Occipital lobe (tissue), 3 donors: ENCODE measurements at places on chromosomes 1 and 21. TPM values are rescaled to one million over a fixed set of nuclear protein-coding genes. Genes with fewer than 3 reads are reported as not detected.

Gene ARTN
- 0.62 TPM for total RNA-seq

Gene DNAJC6
- total RNA-seq: 104 TPM

Gene SLC30A10
- total RNA-seq: 16.5 TPM

Gene OR2L5
- total RNA-seq: 0.62 TPM

Gene NEK2
- 3.3 TPM for total RNA-seq

DNA sequence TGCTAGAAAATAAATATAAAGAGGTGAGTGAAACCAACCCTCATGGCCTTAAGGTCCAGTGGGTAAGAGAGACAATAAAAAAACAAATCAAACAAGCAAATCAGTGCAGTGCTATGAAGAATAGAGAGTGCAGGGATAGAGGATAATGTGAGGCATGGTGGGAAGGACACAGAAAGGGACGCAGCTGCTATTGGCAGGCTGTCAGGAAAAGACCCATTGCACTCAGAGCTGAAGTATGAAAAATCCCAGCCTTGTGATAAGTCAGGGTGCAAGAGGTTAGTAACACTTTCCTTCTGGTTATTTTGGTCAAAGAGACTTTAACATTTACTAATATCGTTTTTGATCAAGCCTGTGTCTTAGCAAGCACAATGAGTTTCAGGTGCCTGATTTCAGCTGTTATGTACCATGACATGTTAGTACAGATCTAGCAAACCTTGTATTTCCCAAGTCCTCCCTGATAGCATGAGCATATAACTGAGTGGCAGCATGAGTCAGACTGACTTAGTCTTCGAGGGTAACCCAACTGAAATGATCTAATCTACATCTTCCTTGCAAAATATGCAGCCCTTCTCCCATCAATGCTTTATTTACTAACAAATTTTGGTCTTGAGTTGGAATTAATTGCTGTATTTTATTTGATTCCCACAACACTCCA, 31.7 kb downstream of the CHML start:
- DNase-seq: no peak

DNA sequence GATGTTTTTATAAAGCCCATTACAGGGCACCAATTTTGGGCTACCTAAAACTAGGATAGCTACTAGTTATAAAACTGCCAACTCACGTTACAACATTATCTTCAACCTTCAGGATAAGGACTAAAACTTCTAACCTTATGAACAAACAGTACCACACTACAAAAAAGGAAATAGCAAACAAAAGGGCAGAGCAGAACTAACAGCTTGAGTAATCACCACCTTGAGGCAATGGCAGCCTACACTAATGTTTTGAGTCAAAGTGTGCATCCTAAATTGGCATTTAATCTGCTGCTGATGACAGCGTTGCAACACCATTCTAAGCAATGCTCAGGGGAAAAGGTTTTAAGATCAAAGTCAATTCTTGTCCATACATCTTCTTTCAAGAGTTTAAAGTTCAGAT, 27.2 kb downstream of the PTP4A2 start:
- no peak for DNase-seq

DNA sequence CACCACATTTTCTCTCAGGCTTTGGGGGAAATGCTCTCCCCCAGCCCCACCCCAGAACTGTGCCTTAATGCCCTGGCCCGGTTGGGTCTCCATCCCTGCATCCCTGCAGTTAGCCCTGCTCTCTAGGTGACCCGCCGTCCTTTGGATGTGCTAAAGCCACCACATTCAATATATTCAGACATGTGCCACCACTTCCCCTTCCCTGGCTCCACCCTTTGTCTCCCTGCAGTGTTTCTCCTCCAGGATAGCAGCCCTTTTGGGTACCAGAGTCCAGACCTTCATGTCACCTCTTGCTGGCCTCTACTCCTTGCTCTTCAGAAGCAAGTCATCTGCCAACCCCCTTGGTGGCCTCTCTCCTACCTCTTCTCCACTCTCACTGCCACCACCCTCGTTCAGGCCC, 41.8 kb downstream of the RUNX1 start:
- no peak for DNase-seq

- no peak for DNase-seq
Measured at GRCh38 chr1:27605796-27606707, 2.1 kb upstream of the AHDC1 start.

DNA sequence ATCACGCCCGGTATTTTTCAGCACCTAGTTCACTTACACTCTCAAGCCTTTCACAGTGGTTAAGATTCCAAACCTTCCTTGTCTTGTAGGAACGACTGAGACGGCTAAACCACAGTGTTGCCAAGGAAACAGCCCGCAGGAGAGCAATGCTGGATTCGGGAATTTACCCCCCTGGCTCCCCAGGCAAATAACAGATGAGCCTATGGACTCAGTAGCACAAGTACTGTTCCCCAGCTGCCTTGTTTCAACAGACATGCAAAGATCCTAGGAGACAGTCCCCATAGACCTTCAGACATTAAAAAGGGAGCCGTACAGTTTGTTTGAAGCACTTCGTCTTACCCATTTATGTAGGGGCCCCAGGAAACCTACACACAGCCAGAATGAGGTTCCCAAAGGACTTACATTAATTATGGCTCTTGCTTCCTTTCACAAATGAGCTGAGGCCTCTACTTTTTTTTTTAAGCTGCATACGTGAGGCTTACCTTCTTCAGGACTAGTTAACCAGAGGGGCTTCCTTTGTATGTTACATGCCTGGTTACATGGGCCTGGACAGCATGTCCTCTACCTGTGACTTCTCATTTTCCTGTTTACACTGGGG, 2.7 kb downstream of the SNAPIN start:
- no peak for DNase-seq

- DNase-seq: no peak
Measured at GRCh38 chr1:111399792-111400610, 27.5 kb downstream of the OVGP1 start.

GRCh38 chr1:218717575-218717974, 372.4 kb downstream of the TGFB2 start:
- DNase-seq: no peak

- DNase-seq: no peak
Measured at GRCh38 chr1:32341186-32341757, 5.2 kb upstream of the MARCKSL1 start.
